WTC11 (cell line): ENCODE measurements at places on chromosomes 7 and 10.

GRCh38 chr10:85147346-85148250 lies 819.2 kb downstream of the CCSER2 start:
- DNase-seq: no peak

GRCh38 chr7:47811632-47812380 lies 136.5 kb downstream of the PKD1L1 start:
- no peak for DNase-seq

DNA sequence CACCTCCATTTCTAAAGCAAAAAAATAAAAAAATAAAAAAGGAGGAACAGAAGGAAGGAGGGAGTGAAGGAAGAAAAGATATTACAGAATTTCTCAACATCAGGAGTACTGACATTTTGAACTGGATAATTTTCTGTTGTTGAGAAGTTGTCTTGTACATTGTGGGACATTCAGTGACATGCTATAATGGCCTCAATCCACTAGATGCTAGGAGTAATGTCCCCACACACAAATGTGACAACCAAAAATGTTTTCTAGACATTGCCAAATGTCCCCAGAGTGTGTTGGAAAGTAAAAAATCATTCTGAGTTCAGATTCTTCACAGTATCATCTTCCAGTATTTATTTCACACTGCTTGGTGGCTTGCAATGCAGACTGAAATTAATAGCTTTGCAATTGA lies 6.5 kb downstream of the ZNF438 start:
- no peak for DNase-seq

DNA sequence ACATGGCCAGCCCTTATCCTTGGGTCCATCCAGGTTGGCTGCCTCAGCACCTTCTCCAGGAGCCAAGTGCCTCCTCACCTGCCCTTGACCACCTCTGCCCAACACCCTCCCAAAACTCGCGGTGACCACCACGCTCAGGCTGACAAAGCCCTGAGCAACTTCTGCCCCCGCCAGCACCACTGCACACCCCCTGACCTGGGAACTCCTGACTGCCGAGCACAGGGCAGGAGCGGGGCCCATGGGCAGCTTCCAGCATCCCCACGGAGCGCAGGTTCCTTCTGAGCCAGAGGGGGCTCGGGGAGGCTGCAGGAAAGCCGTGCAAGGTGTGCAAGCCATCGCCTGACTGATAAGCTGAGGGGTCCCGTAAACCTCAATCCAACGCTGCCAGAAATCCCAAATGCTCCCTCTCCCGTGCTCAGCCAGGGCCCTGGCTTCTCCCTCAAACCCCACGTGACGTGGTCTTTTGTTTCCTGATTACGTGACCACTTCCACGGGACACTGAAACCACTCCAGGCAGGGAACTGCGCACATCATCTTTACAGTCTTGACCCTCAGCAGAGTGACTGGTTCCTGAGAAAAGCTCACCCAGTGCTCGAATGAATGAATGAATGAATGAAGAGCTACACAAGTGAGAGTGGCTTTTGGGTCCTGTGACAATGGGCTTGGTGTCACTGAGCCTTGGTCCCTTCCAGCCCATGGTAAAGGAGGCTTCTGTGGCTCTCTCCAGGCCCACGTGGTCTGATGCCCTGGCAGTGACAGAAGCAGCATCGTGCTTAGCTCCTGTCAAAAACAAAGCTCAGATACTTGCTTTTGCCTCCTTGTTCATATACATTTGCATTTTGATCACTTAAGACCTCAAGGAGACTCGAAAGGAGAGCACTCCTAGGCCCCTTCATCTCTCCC lies 249.8 kb upstream of the PPP2R2D start:
- DNase-seq: no peak

- no peak for DNase-seq
Observed at GRCh38 chr10:75922435-75922834, 491.0 kb downstream of the LRMDA start.

GRCh38 chr7:43954524-43955228 lies 28.4 kb downstream of the UBE2D4 start:
- DNase-seq: peak; percentile 45

DNA sequence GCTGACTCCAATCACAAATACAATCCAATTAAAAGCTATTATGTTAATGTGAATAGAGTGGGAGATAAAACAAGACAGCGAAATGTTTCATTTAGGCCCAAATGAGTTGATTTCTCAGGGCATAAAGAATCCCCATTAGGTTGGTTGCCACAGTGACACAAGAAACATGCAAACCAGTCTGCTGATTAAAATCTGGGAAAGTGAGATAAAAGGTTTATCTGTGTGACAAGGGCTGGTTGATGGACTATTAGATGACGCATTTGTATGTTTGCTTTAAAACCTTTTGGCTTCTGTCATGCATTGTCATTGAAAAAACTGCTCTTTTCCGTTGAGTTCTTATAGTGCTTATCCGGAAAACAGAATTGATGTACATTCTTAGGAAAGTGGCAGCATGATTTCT lies 658.2 kb downstream of the GATA3 start:
- DNase-seq: no peak

DNA sequence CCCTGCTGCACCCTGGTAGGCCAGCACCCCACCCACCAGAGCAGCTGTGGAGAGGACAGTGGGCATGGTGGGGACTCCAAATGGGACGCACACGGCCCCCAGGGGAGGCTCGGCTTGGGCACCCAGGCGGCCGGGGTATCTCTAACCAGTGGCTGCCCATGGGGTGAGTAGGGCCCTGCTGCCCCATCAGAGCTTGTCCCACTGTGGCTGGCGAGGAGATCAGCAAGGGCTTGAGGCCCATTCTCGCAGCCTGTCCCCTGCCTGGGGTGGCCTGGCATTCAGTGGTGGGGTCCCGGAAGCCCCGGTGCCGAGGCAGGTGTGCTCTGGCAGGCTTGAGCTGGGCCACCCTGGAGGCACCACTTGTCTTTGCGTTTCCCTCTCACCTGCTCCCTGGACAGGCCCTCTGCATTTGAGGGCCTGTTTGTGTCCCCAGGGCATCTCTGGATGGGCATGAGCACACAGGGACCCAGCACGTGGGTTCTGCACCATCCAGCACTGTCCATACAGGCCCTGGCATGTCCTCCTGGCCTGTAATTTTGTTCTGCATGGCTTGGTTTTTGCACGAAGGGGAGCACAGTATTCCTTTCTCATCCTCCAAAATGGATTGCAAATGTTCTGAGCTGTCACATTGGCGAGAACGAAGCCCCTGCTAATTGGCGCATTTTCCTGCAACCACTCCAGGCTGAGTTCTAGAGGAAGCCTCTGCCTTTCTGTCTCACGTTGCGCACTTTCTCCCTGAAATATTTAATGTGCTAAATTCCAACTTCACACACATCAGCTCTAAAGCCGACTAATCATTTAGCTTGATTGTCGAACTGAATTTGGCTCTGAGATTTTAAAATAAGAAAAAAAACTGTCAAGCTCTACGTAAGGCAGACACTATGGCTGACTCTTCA lies 27.2 kb downstream of the PWWP2B start:
- no peak for DNase-seq

- peak; percentile 28 for DNase-seq
Observed at GRCh38 chr10:129740532-129741279, 223.4 kb downstream of the EBF3 start.

DNA sequence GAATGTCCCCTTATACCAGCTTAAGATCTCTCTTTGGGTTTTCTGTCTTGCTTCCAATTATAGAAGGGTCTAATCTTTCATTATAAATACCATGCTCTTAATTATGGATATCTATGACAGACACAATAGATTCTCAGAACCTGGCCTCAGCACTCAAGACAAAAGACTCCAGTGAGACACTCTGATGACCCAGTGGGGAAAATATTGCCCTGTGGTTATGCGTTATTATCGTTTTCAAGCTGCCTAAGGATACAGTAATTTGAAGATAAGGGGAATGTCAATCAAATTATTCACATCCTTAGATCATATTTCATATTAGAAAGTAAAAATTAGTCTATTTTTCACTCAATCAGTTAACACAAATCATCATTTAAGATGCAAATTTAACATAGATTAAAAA lies 748.8 kb downstream of the XPNPEP1 start:
- no peak for DNase-seq

GRCh38 chr7:134643131-134643530 lies 3.5 kb upstream of the BPGM start:
- DNase-seq: no peak

- no peak for DNase-seq
Observed at GRCh38 chr10:17943033-17943745, 8.5 kb upstream of the SLC39A12 start.

DNA sequence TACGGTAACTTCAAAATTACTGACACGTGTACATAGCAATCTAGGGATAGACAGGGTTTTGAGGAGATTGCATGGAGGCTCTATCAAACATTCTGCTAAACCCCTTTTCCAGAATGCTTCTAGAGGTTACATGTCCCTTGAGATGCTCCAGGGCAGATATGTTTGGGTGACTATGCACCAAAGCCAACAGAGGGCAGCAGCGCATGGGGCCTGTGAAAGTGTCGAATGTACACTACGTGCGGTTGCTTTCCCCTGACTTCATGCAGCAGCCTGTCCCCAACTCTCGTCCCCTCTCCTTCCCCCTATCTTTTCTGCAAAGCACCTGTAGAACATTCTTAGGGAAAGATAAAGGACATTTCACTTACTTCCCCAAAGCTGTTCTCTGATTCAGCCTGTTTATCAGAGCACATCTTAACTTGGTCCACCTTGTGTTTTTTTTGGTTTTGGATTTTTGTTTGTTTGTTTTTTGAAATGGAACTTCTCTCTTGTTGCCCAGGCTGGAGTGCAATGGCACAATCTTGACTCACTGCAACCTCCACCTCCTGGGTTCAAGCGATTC lies 90.2 kb downstream of the UBE3C start:
- DNase-seq: peak; percentile 66

- no peak for DNase-seq
Observed at GRCh38 chr7:64755865-64756264, 38.4 kb upstream of the ZNF138 start.

DNA sequence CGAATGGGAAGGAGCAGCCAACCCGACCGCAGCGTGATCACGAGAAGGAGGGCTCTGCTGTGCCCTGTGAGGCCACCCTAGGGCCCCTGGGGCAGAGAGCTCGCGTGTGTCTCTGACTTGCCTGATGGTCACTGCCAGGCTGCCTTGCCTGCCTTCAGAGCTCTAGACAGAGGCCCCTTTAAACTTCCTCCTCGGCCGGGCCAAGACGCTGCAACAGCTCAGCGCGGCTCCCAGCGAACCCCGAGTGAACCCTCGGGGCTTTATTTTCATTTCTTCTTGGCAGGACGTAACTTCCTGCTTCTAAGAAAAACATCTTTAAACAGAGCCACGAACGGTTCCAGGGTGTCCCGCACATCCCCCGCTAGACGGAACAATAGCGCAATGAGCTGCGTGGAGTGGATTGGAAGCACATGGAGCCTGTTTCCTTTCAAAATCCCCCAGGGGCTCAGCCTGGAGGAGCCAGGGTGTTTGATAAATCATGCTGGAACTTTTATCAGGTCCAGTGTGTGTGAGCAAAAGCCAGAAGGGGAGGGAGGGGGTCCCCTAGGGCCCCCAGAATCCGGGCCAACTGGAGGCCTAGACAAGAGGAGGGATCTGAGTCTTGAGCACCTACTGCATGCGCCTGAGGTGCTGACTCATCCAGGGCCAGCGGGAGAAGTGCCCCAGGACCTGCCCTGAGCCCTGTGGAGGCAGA lies 134.1 kb upstream of the GDF10 start:
- no peak for DNase-seq

DNA sequence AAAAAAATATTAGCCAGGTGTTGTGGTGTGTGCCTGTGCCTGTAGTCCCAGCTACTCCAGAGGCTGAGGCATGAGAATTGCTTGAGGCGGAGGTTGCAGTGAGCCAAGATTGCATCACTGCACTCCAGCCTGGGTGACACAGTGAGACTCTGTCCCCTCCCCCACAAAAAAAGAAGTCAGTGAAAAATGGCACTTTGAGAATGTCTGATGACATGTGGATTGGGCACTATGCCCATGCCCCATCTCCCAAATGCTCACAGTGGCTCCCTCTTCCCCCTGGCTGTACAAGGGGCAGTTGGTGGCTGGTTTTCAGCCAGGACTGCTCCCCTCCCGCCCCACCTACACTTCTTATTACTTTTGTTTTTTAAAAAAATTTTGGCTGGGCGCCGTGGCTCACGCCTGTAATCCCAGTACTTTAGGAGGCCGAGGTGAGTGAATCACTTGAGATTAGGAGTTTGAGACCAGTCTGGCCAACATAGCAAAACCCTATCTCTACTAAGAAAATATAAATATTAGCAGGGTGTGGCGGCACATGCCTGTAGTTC lies 26.1 kb downstream of the IL15RA start:
- no peak for DNase-seq

- DNase-seq: peak; percentile 62
Observed at GRCh38 chr10:114767101-114767985, 54.2 kb upstream of the FHIP2A start.
